SJSA1 (cell line): ENCODE measurements at places on chromosomes 5 and 9. TPM values are rescaled to one million over a fixed set of nuclear protein-coding genes. Genes with fewer than 3 reads are reported as not detected.

DNA sequence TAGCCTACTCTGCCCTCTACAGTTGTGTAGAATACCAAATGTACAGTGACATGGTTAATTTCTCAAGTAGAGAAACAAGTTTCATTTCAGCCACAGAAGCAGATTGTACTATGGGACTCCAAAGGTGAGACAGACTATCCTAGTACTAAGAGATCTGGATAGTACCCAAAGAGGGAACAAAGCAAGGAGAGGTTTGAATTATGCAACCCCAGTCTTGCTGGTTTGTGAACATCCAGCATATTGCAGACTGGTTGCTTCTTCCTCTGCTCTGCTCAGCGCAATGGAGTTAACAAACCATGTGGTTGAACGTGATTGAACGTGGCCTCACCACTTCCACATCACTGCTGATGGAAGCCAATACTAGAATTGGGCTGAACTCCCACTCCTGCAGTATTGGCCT is 43.3 kb upstream of the ALDOB start:
- DNase-seq, result no peak

The ROR2 gene
- 0.44 and 0.66 TPM in 2 replicates for total RNA-seq

DNA sequence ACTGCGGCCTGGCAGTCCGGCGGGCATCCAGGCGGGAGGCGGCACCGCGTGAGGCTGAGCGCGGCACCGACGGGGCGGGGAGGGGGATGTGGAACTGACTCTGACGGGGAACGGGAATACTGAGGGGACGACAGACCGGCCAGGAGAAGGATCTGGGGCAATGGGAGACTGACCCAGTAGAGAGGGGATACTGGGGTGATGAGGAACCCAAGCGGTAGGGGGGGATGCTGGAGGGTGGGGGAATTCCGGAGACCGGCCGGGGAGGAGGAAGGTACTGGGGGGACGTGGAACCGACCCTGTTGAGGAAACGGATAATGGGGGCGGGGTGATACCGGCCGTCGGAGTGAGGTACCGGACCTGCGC is 423 bp downstream of the IPPK start:
- DNase-seq, result no peak

The MYMK gene
- total RNA-seq, result not detected in 2 replicates

DNA sequence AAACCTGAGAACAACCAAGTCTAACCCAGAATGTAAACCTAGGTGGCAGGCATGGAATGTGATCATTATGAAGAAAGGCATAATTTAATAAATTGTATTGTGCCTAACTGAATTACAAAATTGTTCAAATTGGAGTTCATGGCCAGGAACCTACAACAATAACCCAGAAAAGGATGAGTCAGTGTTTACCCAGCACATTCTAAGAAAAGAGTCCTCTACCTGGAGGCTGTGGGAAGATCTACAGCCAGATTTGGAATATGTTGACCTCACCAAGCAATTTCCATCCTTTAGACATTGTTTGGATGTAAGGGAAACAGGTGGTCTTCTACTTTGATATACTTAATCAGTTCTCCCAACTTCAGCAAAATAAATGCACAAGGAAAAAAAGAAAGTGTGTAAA is 152.2 kb downstream of the TMEM161B start:
- no peak for DNase-seq

DNA sequence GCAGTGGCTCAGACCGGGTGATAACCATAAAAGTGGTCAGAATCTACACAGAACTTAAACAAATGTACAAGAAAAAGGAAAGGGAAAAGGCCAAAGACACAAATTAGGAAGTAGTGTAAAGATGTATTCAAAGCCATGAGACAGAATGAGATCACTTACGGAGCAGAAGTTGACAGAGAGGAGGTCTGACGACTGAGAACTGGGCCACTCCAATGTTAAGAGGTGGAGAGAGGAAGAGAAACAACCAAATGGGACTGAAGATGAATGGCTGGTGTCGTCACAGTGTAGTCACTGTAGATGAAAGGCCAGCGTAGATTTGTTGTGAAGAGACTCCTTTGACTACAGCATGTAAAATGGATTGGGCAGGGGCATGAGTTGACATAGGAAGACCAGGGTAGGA is 114.4 kb downstream of the DROSHA start:
- DNase-seq, result no peak

The CDKN2B gene
- 22.3 and 29.6 TPM in 2 replicates for total RNA-seq

DNA sequence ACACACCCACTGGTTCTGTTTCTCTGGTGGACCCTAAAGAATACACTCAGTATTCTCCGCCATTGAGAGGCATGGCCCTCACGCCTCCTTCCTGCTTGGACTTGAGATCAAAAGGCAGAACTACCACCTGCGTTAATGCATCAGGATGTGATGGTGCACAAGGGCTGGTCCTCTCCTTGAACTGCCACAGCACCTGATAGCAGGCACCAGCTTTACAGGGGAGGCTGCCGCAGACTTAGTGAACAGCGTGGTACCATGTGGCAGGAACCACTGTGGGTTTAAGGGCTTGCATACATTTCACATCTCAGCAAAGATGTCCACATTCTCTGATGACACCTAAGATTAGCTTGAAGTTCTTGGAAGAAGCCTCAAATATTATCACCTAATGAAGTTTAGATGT is 208.7 kb downstream of the GADD45G start:
- DNase-seq, result no peak

The OMD gene
- 0.37 and 0.81 TPM in 2 replicates for total RNA-seq

- DNase-seq, result no peak
Measured at GRCh38 chr5:116271446-116272025, 186.7 kb downstream of the COMMD10 start.

DNA sequence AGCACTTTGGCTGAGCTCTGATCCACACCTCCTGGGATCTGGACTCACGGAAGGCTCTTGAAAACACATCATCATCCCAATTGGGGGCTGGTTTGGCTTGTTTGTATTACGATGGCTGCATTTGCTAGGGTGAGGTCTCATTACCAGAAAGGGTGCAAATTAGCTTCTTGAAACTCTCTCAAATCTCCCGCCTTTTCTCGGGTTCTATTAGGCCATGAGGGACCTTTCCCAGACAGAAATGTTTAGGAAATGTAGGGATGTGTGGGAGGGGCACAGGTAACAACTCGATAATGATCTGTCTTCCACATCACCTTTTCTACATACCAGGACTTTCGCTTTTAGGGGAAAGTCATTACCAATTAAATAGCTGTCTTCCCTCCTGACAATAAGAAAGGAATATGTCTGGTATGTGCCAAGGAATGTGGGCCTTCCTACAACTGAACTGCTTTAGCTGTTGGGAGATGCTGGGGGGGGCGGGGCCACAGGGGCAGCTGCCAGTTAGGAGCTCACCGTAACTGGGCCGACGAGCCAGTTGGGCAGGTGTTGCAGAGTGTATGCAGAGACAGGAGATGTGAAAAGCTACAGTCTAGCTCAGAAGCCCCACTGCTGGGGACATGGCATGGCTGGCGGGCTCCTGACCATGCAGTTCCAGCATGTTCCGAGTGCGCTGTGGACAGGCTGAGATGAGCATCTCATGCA is 71.2 kb downstream of the AK8 start:
- DNase-seq, result no peak

- DNase-seq, result no peak
Measured at GRCh38 chr9:110994771-110995241, 43.5 kb downstream of the LPAR1 start.

- DNase-seq, result no peak
Measured at GRCh38 chr5:142601432-142601831, 84.5 kb downstream of the FGF1 start.

- DNase-seq, result no peak
Measured at GRCh38 chr5:36217988-36218387, 23.7 kb downstream of the NADK2 start.

DNA sequence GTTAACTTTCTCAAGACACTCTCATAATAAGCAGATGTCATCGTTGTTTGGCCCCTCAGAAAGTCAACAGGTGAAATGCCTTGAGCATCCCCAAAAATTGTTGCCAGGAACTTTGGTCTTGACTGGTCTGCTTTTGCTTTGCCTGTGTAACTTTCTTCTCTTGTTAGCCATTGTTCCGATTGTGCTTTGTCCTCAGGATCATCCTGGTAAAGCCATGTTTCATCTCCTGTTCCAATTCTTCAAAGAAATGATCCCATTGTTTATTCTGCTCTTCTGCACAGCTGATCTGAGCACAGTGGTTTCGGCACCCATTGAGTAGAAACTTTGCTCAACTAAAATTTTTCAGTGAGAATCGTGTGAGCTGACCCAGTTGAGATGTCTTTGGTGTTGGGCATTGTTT is 8.1 kb upstream of the ZBED3 start:
- DNase-seq, result no peak

DNA sequence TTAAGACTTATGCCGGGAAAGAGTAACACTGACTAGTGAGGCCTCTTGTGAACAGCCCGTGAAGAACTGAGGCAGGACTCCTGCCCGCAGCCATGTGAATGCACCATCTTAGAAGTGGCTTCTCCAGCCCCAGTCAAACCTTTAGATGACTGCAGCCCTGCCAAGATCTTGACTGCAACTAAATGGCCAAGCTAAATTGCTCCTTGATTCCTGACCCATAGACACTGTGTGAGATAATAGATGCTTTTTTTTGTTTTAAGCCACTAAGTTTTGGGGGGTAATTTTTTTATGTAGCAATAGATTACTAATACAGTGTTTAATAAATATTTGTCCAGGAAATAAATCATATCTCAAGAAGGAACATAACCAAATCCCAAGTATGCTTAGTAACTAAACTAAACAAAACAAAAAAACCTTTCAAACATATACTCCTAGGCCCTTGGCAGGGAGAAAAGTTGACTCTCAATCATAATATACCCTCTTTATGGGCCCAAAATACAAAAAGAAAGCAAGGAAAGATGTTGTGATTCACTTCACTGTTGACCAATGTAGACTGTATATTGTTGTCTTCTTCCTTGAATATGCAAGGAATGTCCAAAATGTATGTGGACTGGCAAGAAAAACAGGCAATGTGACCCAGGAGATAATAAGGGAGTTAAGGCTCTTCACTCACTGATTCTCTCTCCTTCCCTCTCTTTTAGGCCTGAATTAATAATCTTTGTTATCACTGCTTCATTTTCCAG is 79.7 kb upstream of the ZNF366 start:
- no peak for DNase-seq

The PCDHA3 gene
- total RNA-seq, result 0.05 TPM in 1 of 2 replicates, not detected in the other

DNA sequence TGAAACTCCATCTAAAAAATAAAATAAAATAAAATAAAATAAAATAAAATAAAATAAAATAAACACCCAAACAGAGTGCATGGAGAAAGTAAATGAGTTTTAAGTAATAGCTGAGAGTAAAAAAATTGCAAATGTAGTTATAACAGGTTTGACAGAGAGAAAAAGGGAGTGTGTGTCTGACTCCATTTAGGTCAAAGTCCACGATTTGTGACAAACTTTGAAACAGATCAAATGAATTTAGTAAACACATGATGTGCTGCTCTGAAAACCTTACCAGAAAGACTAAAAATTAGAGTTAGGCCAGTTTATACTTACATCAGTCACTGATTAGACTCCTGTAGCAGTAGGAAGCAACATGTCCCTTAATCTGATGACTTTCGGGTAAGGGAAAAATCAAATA is 346.6 kb downstream of the PARP8 start:
- no peak for DNase-seq

DNA sequence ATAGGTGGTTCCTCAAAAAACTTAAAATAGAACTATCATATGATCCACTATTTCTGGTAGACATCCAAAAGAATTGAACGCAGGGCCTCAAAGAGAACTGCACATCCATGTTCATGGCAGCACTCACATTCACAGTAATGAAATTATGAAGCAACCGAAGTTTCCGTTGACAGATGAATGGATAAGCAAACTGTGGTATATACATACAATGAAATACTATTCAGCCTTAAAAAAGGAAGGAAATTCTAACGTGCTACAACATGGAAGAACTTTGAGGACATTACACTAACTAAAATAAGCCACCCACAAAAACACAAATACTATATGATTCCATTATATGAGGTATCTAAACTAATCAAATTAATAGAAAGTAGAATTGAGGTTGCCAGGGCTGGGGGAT is 18.5 kb downstream of the CENPK start:
- no peak for DNase-seq

The MEGF9 gene
- total RNA-seq, result 5.1 TPM in 2 replicates

GRCh38 chr9:89802781-89803355 is 198.1 kb downstream of the GADD45G start:
- no peak for DNase-seq

The SPATA31E1 gene
- 0.26 TPM in 1 of 2 replicates, not detected in the other for total RNA-seq

The CSF2 gene
- 0.68 TPM in 1 of 2 replicates, not detected in the other for total RNA-seq

- DNase-seq, result peak; percentile 14
Measured at GRCh38 chr9:136947955-136948510, 3.0 kb downstream of the C8G start.

- DNase-seq, result no peak
Measured at GRCh38 chr9:129979071-129979745, 63.8 kb downstream of the FNBP1 start.

GRCh38 chr9:115650768-115651167 is 502.8 kb upstream of the PAPPA start:
- DNase-seq, result no peak

DNA sequence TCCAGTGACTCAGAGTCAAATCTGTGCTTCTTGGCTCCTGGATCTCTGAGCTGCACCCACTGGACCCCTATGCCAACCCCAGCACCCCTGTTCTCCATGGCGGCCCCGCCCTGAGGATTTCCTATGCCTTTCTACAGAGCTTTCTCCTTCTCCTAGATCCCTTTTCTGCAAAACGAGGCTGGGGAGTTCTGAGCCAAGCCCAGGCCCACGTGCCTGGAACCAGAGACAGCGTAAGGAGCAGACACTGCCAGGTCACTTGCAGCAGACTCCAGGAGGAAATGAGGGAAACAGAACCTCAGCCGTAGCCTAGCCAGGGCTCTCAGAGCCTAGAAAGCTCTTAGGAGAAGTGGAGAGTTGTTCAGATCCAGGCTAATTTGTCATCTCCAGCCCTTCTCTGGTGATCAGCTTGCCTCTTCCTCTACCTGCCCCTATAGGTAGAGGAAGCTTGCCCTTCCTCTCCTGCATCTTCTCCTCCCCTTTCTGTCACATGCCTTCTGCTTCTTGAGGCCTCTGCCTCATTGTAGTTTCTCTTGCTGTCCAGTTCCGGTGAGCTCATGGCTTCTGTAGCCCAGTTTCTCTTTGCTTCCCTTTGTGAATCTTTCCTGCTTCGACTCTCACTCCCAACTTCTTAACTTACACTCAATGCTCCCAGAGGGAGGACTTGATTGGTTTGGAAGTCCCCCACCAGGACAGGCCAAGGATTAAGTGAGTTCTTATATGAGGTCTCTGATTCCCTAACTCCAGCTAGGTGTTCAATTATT is 163.4 kb downstream of the RGS3 start:
- peak; percentile 23 for DNase-seq

DNA sequence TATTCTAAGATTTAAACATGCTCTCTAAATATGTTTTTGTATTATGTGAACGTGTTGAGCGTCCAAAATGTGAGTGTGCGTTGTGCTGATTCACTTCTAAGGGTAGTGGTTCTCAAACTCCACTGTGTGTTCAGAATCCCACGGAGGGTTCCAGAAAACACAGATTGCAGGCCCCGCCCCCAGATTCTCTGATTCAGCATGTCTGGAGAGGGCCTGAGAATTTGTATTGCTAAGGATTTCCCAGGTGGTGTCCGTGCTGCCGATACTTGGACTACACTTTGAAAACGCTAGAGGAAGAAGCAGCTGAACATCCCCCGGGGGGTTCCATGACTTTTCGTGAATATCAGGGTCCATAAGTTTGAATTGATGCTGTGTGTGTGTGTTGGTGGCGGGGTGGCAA is 1043.2 kb upstream of the WWC1 start:
- DNase-seq, result no peak

GRCh38 chr5:172871982-172872381 is 37.9 kb downstream of the ERGIC1 start:
- DNase-seq, result peak; percentile 46

- no peak for DNase-seq
Measured at GRCh38 chr5:149851211-149851610, 93.4 kb downstream of the PDE6A start.
